Left lung (tissue), 14 donors: ENCODE measurements at places on chromosomes 4 and X. TPM values are rescaled to one million over a fixed set of nuclear protein-coding genes. Genes with fewer than 3 reads are reported as not detected.

GRCh38 chr4:71468116-71468710, 129.4 kb downstream of the SLC4A4 start:
- no peaks in the 10 kb centered on the region for H3K36me3 ChIP-seq
- no peaks in the 10 kb centered on the region for H3K27me3 ChIP-seq
- H3K4me1 ChIP-seq, result no peaks in the 10 kb centered on the region
- no peak overlapping the region for H3K27ac ChIP-seq

DNA sequence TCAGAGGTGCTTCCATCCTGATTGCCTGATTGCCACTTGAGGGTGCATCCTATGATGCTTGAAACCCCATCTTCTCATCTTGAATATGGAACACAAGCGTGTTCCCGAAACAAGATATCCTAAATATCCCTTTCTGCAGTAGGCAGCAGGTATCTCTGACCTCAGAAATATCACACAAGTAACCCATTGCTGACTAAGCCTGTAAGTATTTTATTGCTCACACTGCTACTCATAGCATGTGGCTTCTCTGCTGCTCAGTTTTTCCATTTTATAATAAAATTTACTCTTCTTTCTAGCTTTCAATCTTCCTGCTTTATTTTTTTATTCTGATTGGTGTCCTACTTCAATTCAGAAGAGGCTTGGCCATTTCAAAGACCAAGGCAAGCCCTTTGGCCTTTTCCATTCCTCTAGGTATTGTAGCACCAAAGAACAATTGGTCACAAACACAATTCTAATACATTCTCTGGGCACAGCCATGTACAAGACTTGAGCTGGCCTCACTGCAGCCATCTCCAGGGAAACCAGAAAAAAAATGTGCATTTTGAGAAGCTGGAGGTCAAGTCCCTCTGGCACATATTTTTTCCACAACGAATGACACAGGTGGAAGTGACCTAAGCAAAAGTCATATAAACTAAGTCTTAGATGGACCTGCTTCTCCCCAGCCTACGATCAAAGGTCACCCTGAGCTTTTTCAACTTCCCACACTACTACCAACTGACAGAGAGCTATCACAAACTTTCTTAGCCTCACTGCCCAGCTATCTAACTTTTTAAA, 107.0 kb downstream of the OR13H1 start:
- no peak overlapping the region for H3K27ac ChIP-seq
- H3K27me3 ChIP-seq, result peaks cover 7% of the 10 kb centered on the region
- DNase-seq, result no peak

GRCh38 chr4:93414041-93414550, 414.5 kb upstream of the ATOH1 start:
- H3K4me1 ChIP-seq, result no peaks in the 10 kb centered on the region
- no peak overlapping the region for H3K4me3 ChIP-seq
- H3K27ac ChIP-seq, result no peak overlapping the region
- no peaks in the 10 kb centered on the region for H3K36me3 ChIP-seq
- H3K27me3 ChIP-seq, result no peaks in the 10 kb centered on the region

- no peaks in the 10 kb centered on the region for H3K36me3 ChIP-seq
- no peak for DNase-seq
- H3K27me3 ChIP-seq, result no peaks in the 10 kb centered on the region
- no peak overlapping the region for H3K27ac ChIP-seq
- H3K4me1 ChIP-seq, result no peaks in the 10 kb centered on the region
- H3K4me3 ChIP-seq, result no peak overlapping the region
Measured at GRCh38 chr4:100799761-100800539, 282.1 kb upstream of the EMCN start.

GRCh38 chr4:42519803-42520417, 122.6 kb downstream of the SHISA3 start:
- no peak overlapping the region for H3K27ac ChIP-seq
- no peaks in the 10 kb centered on the region for H3K4me1 ChIP-seq
- no peak overlapping the region for H3K4me3 ChIP-seq
- peak; percentile 72 for DNase-seq

DNA sequence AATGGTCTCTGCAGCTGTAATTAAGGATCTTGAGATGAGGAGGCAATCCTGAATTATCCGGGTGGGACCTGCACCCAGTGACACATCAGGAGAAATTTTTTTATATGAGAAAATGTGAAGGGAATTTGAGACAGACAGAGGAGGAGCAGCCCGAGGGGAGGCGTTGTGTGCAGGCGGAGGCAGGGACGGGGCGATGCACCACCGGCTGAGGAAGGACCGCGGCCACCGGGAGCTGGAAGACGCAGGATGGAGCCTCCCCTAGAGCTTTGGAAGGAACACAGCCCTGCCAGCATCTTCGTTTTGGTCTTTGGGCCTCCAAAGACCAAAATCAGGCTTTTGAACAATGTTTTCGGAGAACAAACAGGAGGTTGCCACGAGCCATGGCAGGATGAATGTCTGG, 85.0 kb upstream of the ADRA2C start:
- no peak overlapping the region for H3K27ac ChIP-seq
- H3K36me3 ChIP-seq, result no peaks in the 10 kb centered on the region
- H3K4me3 ChIP-seq, result no peak overlapping the region
- peaks cover 43% of the 10 kb centered on the region for H3K27me3 ChIP-seq
- H3K4me1 ChIP-seq, result no peaks in the 10 kb centered on the region
- DNase-seq, result no peak

- H3K4me3 ChIP-seq, result peak overlapping the region; percentile 92
- no peaks in the 10 kb centered on the region for H3K27me3 ChIP-seq
- peaks cover 7% of the 10 kb centered on the region for H3K4me1 ChIP-seq
- no peak overlapping the region for H3K27ac ChIP-seq
- no peaks in the 10 kb centered on the region for H3K36me3 ChIP-seq
- no peak for DNase-seq
Measured at GRCh38 chr4:47914926-47915237, 499 bp upstream of the NFXL1 start.

DNA sequence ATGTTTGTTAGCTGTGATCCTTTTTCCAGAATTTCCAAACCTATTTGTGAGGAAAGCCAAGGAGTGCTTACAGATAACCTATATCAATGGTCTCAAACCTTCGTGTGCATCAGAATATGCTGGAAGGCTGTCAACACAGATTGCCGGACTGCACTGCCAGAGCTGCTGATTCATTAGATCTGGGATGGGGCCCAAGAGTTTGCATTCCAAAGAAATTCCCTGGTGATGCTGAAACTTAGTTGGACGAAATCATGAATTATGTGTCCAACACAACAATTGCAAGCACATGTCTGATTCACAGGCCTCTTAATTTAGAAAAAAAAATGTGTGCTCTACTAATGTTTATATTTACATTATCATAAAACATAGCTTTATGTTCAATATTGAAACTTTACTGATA, 544.0 kb upstream of the AMOT start:
- no peaks in the 10 kb centered on the region for H3K4me1 ChIP-seq
- H3K4me3 ChIP-seq, result no peak overlapping the region
- DNase-seq, result no peak
- no peak overlapping the region for H3K27ac ChIP-seq
- no peaks in the 10 kb centered on the region for H3K36me3 ChIP-seq
- H3K27me3 ChIP-seq, result no peaks in the 10 kb centered on the region

GRCh38 chr4:48112017-48112667, 21.9 kb downstream of the TXK start:
- H3K4me3 ChIP-seq, result no peak overlapping the region
- no peak overlapping the region for H3K27ac ChIP-seq
- H3K4me1 ChIP-seq, result no peaks in the 10 kb centered on the region
- H3K27me3 ChIP-seq, result no peaks in the 10 kb centered on the region
- no peaks in the 10 kb centered on the region for H3K36me3 ChIP-seq

- no peaks in the 10 kb centered on the region for H3K27me3 ChIP-seq
- H3K27ac ChIP-seq, result no peak overlapping the region
- no peak overlapping the region for H3K4me3 ChIP-seq
- H3K4me1 ChIP-seq, result no peaks in the 10 kb centered on the region
Measured at GRCh38 chrX:122666601-122667000, 517.5 kb upstream of the GRIA3 start.

DNA sequence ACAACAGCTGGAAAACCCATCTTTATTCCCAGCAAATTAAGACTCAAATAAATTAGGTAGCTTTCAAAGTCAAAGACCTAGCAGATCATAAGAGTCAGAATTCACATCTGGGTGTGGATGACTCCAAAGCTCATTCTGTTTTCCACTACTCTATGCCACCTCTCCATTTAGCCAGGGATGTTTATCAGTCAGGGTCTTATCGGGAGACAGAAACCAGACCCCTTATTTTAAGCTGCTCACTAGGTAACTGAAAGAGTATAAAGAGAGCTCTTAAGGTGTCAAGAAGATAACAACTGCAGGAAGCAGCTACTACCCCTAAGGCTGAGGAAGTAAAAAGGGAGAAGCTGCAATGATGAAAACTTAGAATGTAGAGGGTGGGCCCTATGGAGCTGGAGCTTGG, 333.7 kb upstream of the KLF3 start:
- no peaks in the 10 kb centered on the region for H3K36me3 ChIP-seq
- no peaks in the 10 kb centered on the region for H3K27me3 ChIP-seq
- DNase-seq, result no peak
- no peak overlapping the region for H3K27ac ChIP-seq
- peaks cover 29% of the 10 kb centered on the region for H3K4me1 ChIP-seq

DNA sequence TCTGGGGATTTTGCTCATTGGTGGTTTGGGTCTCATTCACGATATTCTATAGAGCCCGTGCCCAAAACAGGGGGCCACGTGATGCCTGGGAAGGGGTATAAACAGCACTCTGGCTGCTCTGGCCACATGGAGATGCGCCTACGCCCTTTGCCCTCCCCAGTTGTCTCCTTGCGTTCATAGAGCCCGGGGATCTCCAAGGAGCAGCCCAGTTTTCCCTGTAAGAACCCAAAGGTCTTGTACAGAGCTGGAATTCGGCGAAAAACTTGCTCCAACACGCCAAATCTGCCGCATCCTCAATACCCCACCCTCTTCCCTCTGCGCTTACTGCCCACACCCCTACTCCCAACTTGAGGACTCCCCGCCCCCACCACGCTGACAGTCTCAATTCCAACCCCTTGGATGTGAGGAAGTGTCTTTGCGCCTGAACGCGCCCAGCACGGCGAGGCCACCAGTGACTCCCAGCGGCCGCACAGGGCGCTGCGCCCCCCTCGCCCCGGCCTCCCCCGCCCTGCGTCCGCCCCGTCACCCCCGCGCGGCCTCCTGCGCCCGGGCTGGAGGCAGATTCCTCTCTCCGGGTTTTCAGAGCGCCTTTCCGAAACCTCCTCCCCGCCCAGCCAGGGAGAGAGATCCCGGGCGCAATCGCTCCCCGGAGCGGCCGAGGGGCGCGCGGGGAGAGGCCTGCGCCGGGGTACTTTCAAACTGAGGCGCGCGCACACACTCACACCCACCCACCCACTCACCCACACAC, at the start of gene NHS:
NHS (plus strand) TSS at position 582 of the 748 bp plus-strand sequence. CDS start 558 bp downstream, outside the sequence.
- peak within 1 kb of the TSS; percentile 22 for H3K4me3 ChIP-seq
- no peak within 1 kb of the TSS for H3K27ac ChIP-seq
- DNase-seq, result peak; percentile 36

DNA sequence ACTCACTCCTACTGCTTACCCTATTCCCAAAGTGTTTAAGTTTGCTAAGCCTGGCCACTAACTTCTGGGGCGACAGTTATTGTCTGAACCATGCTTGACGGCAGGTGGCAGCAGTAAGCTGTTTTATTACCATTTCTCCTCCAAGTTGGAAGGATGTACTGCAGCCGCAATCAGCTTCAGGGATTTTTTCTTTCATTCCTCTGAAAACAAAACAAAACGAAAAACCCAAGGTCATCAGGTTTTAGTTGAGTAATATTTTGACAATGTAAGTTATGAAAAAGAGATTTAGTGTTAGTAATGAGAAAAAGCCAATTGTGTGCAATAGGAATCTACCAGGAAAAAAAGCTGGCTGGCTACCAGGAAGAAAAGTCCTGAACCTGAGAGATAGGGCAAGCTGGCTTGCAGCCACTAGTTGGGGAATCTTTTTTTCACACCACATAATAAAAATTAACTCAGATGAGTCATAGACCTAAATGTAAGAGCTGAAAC, 13.2 kb upstream of the RAB9B start:
- peaks cover 9% of the 10 kb centered on the region for H3K27me3 ChIP-seq
- H3K4me3 ChIP-seq, result no peak overlapping the region
- DNase-seq, result peak; percentile 61
- H3K36me3 ChIP-seq, result no peaks in the 10 kb centered on the region
- no peaks in the 10 kb centered on the region for H3K4me1 ChIP-seq

- H3K4me3 ChIP-seq, result no peak overlapping the region
- no peak for DNase-seq
- H3K27ac ChIP-seq, result no peak overlapping the region
- no peaks in the 10 kb centered on the region for H3K4me1 ChIP-seq
- no peaks in the 10 kb centered on the region for H3K27me3 ChIP-seq
Measured at GRCh38 chr4:102722740-102723139, 38.0 kb downstream of the MANBA start.

DNA sequence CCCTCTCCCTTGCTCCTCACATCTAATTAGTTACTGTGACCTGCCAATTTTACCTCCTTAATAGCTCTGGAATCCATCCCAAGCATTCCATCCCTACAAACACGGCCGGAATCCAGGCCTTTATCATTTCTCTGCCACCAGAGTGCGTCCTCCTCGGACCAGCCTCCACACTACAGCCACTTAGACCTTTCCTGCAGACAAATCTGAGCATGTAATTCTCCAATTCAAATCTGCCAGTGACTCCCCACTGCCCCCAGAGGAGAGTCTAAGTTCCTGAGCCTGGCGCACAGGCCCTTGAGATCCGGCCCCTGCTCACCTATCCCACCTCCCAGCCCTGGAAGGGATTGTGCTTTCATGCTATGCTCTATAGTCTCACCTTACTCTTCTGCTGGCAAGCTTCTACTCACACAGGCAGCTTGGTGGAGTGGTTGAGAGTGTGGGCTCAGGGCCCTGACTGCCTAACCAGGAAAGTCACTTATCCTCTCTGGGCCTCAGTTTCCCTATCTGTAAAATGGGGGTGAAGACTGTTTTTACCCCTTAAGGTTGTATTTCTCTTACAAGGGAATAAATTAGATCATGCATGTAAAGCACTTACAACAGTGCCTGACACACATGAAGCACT, 31.2 kb downstream of the PJA1 start:
- H3K4me3 ChIP-seq, result no peak overlapping the region
- no peaks in the 10 kb centered on the region for H3K4me1 ChIP-seq
- H3K36me3 ChIP-seq, result no peaks in the 10 kb centered on the region
- H3K27ac ChIP-seq, result no peak overlapping the region

CRMP1 gene
- 62.5 TPM for polyA plus RNA-seq

USP17L22 gene
- not detected for polyA plus RNA-seq

SFRP2 gene
- polyA plus RNA-seq, result 9.4 TPM

VGLL1 gene
- 10.5 TPM for polyA plus RNA-seq

PABPC1L2A gene
- not detected for polyA plus RNA-seq

PORCN gene
- 8.9 TPM for polyA plus RNA-seq

F8A2 gene
- not detected for polyA plus RNA-seq

CTAG2 gene
- polyA plus RNA-seq, result not detected

CPE gene
- 199 TPM for polyA plus RNA-seq
